ENCODE measurements at places on chromosomes 4 and X.

- no peak for DNase-seq
Observed at GRCh38 chrX:124226129-124226528, 106.3 kb upstream of the TEX13D start.

GRCh38 chr4:56990109-56990905 lies 11.6 kb downstream of the POLR2B start:
- peak; percentile 23 for DNase-seq

GRCh38 chrX:50629774-50630173 lies 159.1 kb upstream of the DGKK start:
- no peak for DNase-seq

GRCh38 chrX:54785901-54786300 lies 12.2 kb downstream of the ITIH6 start:
- no peak for DNase-seq

GRCh38 chrX:13270360-13270759 lies 49.5 kb downstream of the ATXN3L start:
- no peak for DNase-seq

GRCh38 chrX:69503782-69504625 lies at the start of gene NALF2:
Gene NALF2 (plus strand): TSS chrX:69504326. CDS start chrX:69505283, 957 bp downstream.
- DNase-seq: peak; percentile 64

GRCh38 chr4:3192827-3193226 lies 56.1 kb upstream of the MSANTD1 start:
- no peak for DNase-seq

GRCh38 chrX:13376857-13377549 lies 57.1 kb upstream of the ATXN3L start:
- DNase-seq: peak; percentile 90

DNA sequence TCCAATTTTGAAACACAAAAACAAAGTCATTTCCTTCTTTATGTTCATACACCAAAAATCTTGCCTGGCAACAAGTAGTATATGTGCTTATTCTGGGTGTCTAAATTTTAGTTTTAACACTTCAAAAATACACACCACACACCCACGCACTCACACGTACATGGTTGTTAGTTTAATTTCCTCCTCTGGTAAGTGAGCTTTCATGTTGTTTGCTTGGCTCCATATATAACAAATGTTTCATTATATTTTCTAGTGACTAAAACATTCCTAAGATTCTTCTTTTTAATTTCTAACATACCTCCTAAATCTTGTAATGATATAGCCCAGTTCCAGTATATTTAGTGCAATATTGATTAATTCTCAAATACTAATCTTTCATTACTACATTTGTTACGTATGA lies 80.9 kb downstream of the PRDM5 start:
- peak; percentile 10 for DNase-seq

DNA sequence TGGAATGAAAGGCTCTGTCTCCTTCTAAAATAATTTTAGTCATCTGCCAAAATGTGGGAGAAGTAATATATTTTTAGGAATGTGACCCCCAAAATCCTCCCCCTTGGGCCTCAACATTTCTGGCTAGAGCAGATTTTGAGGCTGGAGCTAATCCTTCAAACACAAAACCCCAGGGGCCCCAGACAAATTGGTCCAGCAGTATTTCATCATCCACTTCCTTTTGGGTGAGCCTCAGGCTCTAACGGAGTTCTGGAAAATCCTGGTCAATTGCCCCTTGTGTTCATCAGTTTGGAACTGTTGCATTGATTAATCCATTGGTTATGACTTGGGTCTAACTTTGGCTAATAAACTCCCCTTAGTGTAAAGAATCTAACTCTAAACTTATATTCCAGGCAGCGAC lies 67.4 kb upstream of the PCDH19 start:
- no peak for DNase-seq

GRCh38 chr4:141074098-141074878 lies 59.0 kb downstream of the RNF150 start:
- peak; percentile 5 for DNase-seq

DNA sequence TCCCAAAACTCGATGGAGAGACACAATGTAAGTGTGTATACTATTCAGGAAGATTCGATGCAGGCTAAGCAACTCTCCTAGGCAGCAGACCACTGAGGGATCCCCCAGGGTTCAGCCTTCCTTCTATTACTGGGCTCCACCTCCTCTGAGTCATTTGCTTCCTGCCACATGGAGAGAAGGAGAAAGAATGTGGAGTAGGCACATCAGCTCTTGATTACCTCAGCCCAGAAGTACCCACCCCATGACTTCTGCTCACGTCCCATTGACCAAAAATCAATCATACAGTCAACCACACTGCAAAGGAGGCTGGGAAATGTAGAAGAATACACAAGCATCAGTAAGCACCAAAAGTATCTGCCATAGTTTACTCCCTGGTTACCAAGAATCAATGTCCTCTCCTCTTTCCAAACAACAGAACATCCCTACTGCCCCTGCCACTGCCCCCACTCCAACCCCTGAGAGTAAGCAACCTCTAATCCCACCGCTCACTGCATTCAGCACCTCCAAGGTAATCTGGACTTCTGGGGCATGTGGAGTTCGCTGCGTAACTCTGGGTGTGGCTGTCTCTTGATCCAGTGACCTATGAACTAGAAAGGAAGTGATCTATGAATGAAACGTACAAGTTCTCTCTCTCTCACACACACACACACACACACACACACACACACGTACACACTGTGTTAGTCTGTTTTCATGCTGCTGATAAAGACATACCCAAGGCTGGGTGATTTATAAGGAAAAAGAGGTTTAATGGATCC lies 91.2 kb upstream of the C1QTNF7 start:
- DNase-seq: peak; percentile 86

DNA sequence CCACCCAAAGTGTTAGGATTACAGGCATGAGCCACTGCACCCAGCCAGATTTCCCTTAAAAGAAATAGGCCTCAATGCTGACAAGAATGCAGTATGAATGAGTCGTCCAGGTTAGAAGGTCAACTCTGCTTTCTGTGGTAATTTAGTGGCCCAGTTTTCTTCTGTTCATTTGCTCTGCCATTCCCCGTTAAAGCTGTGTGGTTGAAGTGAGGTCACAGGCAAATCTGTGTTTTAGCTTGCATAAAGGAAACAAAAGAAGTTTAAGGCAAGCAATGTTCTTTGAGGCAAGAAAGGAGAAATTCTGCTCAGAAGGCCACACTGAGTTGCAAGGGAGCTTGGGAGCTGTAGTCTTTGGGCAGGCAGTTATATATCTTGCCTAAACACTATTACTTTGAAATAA lies 176.8 kb downstream of the LARP7 start:
- DNase-seq: peak; percentile 58

DNA sequence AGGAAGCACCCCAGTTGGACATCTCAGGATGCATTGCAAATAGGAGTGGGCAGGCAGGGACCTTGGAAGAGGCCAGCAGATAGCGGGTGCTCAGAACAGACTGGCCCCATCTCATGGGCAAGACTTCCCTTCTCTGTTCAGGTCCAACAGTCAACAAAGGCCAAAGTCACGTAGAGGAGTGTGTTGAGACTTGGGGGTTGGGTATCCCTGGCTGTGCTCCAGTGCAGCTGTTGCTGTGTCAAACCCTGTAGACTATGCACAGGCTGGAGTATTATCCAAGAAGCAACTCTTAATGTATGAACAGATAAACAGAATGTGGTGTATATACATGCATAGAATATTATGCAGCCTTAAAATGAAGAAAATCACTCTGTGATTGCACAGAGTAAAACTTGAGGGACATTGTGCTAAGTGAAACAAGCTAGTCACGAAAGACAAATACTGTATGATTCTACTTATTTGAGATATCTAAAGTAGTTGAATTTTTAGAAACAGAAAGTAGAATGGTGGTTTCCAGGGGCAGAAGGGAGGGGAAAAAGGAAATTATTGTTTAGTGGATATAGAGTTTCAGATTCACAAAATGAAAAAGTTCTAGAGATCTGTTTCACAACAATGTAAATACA lies 192.1 kb upstream of the LCORL start:
- DNase-seq: no peak

GRCh38 chrX:20438871-20439526 lies 172.3 kb upstream of the RPS6KA3 start:
- no peak for DNase-seq

GRCh38 chr4:31160146-31160545 lies 440.0 kb downstream of the PCDH7 start:
- peak; percentile 26 for DNase-seq

DNA sequence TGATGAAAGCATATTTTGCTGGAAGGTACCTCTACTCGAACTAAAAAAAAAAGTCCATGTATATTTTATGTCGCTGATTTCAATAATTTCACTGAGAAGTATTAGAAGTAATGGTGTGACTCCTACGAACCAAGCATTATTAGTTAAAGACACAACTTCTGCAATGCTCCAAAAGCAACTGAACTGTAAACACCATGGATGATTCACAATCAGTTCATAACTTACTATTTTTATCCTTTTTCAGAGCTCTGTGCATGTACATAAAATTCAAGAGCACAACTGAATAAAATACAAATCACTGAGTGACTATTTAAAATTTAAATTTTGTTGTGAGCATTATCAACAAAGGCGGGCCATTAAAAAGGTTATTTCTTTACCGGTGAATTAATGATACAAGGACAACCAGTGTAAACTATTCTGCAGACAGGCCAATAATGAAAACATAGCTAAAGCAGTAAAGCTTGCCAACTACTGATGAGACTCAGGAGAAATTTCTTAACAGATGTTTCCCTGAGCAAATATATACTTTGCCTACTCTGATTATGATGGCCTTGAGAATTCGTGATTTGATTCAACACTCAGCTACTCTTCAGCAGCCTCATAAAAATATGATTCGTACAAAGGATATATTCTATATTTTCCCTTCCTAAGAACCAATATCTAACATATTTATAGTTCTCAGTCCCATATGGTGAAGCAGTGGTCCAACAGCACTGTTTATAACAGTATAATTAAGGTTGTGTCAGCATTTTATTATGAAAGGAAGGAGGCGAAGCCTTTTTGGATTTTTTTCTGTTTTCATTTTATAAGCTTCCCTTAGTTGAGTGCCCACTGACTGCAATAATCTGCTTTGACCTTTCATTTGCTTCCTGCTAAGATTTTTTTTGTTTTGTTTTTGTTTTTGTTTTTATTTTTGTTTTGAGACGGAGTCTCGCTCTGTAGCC lies 62.8 kb upstream of the NEIL3 start:
- DNase-seq: no peak

DNA sequence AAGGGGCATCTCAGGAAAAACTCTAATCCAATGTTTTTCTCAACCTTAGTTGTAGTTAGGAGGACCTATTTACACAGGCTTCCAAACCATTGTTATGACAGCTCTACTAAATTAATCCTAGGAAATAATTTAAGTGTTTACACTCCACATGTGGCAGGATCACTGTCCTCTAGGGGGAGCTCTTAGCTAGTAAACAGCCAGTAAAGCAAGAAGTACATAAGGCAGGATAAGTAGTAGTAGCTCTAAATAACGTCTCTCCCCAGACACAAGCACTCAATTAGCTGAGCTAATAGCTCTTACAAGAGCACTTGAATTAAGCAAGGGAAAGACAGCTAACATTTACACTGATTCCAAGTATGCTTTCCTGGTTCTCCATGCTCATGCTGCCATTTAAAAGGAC lies 37.3 kb downstream of the NUDT11 start:
- peak; percentile 5 for DNase-seq

DNA sequence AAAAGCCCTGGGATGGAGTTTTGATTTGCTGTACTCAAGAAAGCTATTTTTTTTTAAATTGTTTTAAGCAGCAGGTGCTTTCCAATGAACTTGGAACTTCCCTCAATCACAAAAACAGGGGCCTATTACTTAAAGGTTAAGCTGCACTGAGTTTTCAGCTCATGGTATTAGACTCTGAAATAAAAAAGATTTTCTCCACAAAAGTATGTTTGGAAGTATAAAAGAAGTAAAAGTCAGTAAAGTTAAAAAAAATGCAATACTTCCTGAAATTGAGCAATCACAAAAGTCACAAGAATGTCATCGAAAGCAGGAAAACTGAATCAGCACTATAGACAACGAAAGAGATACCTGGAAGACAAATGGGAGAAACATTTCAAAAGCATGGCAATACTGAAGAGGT lies 38.9 kb upstream of the PLAC8 start:
- no peak for DNase-seq

GRCh38 chrX:22122510-22122909 lies 90.4 kb downstream of the PHEX start:
- peak; percentile 80 for DNase-seq

DNA sequence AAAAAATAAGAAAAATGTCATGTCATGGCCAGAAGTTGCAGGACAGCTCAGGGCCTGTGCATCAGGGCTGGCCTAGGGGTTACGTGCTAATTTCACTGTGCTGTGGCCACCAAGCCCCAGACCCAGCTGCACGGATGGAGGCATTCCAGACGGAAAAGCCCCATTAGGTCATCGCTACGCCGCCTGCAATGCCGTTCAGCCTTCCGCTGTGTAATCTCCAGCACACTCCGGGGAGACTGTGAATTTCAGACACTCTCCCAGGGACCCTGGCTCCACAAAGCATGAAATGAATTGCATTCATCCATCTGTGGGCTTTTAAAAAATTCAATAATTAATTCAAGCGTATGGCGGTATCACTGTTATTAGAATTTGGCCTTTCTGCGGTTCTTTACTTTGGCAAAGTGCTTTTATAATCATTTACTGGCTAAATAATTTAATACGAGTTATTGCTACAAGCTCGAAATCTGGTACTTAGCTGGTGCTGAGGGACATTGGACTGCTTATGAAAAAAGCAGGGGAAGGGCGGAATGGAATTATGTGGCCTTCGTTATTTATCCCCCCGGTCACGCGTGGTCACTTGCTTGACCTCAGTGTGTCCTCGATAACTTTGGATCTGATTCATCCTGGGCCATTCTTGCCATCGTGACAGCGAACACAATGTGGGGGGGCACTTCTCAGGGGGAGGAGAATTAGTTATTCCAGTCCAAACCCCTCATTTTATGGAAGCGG lies 9.0 kb upstream of the NSG1 start:
- no peak for DNase-seq

DNA sequence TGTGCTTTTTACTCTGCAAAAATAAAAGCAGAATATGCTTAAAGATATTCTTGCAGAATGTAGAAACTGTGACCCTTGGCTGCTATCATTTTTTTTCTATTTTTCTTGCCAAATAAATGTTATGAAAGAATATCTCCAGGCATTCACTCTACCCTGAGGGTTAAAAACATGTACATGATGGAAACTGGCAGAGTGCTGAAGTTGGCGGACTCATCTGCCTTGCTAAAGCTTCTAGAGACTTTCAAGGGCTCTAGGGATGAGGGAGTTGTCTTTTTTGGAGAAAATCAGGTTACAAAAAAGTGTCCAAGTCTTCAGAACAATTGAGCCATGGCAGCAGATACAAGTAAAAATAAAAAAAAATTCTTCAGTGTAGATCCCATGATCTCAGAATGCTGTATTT lies 40.5 kb upstream of the NRK start:
- DNase-seq: no peak

- DNase-seq: no peak
Observed at GRCh38 chr4:189265515-189265914, 675.2 kb upstream of the FRG1 start.

Measured in astrocyte of the hippocampus (primary cell).